ENCODE measurements at places on chromosomes 6 and 20.
A peak's percentile ranks its signal among the peaks of the same experiment; 100 is the strongest.

- DNase-seq: peak; percentile 95
Observed at GRCh38 chr20:34549291-34549928, 9.1 kb upstream of the MAP1LC3A start.

- no peak for DNase-seq
Observed at GRCh38 chr6:112038268-112038667, 15.6 kb upstream of the CCN6 start.

GRCh38 chr20:23637282-23638221, at the start of gene CST3:
Gene CST3, minus strand, starts transcription at chr20:23637955. Its CDS starts 93 bp downstream, at chr20:23637862.
- DNase-seq: peak; percentile 90

- DNase-seq: no peak
Observed at GRCh38 chr20:9578594-9578993, 64.2 kb downstream of the LAMP5 start.

DNA sequence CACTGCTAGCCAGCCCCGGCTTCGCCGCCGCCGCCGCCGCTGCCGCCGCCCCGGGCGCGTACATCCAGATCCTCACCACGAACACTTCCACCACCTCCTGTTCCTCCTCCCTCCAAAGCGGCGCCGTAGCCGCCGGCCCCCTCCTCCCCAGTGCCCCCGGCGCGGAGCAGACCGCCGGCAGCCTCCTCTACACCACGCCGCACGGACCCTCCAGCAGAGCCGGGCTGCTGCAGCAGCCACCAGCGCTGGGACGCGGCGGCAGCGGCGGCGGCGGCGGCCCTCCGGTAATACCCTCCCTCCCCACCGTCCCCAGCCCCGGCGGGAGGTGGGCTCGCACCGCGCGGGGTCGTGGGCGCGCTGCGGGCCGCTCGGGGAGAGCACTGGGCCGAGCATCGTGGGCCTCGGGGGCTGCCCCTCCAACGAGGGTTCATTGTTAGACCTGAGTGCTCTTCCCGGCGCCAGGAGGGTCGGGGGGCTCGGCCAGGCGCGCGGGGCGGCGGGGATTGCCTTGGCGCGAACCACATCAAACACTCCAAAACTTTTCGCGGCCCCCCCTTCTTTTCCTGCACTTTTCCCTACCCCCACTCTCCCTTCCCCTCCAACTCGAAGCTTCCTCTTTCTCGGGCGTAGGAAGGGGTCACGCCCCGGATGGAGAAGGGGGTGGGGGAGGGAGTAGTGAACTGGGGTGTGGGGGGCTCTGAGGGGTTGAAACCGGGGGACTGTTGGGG, 827 bp downstream of the E2F3 start:
- peak; percentile 72 for DNase-seq

DNA sequence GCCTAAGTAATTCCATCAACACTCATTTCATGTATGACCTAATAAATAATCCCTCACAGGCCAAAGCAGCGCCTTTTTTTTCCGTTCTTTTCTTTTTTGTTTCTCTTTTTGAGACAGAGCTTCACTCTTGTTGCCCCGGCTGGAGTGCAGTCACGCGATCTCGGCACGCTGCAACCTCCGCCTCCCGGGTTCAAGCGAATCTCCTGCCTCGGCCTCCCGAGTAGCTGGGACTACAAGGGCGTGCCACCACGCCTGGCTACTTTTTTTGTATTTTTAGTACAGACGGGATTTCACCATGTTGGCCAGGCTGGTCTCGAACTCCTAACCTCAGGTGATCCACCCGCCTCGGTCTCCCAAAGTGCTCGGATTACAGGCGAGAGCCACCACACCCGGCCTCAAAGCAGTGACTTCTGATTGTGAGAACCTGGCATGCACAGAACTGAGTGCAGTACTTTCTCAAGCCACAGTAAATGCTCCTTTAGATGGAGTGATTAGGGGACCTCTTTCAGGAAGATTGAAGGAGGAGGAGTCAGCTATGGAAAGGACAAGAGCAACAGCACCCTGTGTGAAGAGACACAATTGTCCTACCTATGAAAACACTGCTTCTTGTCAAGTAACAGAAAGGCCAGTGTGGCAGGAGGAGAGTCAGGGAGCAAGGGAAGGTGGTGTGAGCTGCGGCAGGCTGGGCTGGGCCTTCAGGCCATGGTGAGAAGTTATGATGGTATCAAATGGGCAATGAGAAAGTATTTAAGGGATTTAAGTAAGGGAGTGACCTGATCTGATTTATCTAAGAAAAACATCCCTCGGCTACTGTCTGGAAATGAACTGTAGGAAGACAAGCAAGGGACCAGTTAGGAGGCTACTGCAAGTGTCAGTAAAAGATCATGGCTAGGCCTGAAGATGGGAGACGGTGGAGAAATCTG, 1.7 kb upstream of the SCAF8 start:
- peak; percentile 64 for DNase-seq

DNA sequence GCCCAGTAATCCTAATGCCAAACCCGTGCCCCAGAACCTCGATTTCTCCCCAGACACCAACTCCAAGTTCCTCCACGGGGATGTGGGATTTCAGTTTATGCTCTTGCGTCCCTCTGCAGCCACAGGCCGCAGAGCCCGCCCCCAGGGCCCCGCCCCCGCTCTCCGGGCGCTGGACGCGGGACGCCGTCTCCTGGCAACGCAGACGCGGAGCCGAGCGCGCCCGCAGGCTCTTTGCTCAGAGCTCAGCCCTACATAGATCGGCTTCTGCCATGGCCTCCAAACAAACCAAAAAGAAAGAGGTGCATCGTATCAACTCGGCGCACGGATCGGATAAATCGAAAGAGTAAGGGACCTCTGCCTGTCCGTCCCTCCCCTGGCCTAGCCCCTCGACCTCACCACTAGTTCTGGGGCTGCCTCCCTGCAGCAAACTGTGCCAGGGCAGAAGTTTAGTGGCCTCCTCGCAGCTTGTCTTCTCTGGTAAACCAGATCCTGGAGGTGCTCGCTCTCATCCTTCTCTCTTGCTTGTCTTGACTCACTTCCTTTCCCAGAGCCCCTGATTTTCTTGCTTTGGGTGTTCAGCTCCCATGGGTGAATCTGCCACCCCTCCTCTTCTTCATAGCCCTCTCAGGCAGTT, at the start of gene ADGB:
TSS of gene ADGB (plus strand) at position 201 of the 634 bp plus-strand sequence. CDS start at position 270, 69 bp downstream.
- DNase-seq: peak; percentile 83
